ENCODE measurements at places on chromosomes 3 and 15.

DNA sequence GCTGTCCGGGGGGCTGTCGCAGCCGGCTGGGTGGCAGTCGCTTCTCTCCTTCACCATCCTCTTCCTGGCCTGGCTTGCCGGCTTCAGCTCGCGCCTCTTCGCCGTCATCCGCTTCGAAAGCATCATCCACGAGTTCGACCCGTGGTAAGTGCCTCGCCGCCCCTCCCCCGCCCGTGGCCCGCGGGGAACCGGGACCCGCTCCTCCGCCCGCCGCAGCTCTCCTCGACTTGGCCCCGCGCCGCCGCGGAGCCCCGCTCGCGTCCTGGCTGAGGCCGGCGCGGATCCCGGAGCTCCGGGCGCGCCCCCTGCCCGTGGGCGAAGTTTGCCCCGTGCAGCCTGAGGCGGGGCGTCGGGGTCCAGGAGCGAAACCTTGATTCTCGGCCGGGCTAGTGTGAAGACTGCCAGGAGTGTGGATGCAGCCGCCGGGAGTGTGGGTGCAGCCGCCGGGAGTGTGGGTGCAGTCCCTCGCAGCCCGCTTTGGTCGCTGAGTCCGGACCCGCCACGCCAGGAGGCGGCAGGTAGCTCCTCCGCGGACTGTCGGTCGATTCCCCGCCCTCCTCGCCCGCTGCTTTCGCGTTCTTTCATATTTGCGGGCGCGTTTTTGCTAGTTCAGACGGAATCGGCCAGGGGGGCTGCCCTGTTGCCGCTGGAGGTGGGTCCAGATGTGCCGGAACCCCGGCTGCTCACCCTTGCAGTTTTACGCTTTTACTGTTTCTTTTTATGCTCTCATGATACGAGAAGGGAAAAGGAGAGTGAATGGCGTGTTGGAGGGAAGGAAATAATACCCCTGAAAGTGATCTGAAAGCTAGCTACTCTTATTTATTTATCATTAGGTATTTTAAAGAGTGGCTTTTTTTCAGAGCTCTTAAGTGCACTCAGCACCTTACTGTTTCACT is 692 bp downstream of the STT3B start:
- DNase-seq: peak; percentile 45

- DNase-seq: no peak
Observed at GRCh38 chr15:90903733-90904536, 833 bp downstream of the MAN2A2 start.

GRCh38 chr15:48717458-48717857 is 71.9 kb upstream of the FBN1 start:
- DNase-seq: no peak

DNA sequence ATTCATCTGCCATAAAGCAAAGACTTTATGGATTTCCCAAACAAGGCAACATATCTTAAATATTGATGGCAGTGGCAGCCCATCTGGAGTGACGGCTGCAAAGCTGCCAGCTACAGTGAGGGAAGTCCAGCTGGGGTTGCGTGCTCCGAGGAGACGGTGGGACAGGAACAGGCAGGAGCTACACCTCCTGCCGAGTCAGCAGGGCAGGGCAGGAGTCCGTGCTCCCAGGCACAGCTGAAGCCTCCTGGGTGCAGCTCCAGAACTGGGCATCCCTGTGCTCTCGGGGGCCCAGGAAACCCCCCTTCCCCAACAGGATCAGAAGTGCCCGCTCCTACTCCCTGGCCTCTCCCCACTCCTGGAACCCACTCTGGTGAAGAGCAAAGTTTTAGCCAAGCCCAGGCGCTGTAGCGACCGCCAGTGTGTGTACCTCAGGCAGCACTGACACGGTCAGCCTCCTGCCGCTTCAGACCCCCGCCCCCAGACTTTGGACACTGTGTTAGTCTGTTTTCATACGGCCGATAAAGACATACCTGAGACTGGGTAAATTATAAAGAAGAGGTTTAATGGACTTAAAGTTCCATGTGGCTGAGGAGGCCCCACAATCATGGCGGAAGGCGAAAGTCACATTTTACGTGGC is 556.4 kb upstream of the CCDC54 start:
- DNase-seq: no peak

GRCh38 chr3:43957553-43957952 is 266.8 kb downstream of the ABHD5 start:
- DNase-seq: no peak

- no peak for DNase-seq
Observed at GRCh38 chr3:102024270-102024904, 175.1 kb downstream of the NFKBIZ start.

- no peak for DNase-seq
Observed at GRCh38 chr15:100170291-100171210, 171.2 kb downstream of the ADAMTS17 start.

GRCh38 chr15:29143293-29143692 is 126.3 kb downstream of the NSMCE3 start:
- no peak for DNase-seq

DNA sequence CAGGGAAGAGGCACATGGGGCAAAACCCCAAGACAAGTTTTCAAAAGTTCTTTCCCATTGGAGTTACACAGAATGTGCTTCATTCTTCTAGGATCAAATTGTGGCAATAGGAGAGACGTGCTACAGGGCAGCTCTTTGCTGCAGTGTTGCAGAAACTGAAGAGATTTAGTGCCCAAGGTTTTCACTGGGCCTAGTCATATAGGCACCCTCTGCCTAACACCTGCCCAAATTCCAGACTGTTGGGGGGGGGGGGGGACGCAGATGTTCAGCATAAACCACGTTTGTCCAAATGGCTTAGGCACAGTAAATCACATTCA is 346.8 kb upstream of the ZNF717 start:
- no peak for DNase-seq

DNA sequence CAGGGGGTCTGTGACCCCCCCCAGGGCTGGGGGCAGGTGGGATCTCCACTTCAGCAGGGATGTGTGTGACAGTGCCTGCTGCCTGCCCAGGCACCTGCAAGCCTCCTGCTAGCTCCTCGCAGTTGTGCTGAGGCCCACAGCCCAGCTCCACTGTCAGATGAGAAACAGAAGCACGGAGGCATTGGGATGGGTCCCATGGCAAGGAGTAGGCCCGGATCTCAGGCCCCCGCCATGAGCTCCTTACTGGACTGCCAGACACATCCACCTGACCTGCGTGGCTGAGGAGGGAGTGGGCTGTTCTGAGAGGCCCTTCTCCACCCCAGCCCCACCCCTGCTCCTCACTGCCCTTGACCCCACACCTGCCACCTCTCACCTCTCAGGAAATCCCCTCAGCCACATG is 18.2 kb upstream of the SKOR1 start:
- DNase-seq: no peak

- DNase-seq: no peak
Observed at GRCh38 chr3:11995120-11995519, 9.1 kb upstream of the SYN2 start.

DNA sequence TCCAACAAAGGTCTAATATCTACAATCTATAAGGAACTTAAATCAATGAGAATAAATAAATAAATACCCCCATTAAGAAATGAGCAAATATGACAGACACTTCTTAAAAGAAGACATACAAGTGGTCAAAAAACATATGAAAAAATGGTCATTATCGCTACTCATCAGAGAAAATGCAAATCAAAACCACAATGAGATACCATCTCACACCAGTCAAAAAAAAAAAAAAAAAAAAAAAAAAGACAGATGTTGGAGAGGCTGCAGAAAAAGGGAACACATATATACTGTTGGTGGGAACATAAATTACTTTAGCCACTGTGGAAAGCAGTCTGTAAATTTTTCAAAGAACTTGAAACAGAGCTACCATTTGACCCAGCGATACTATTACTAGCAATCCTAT is 31.6 kb upstream of the OR5H6 start:
- no peak for DNase-seq

GRCh38 chr15:42131826-42132806 is 24.3 kb downstream of the PLA2G4F start:
- no peak for DNase-seq

DNA sequence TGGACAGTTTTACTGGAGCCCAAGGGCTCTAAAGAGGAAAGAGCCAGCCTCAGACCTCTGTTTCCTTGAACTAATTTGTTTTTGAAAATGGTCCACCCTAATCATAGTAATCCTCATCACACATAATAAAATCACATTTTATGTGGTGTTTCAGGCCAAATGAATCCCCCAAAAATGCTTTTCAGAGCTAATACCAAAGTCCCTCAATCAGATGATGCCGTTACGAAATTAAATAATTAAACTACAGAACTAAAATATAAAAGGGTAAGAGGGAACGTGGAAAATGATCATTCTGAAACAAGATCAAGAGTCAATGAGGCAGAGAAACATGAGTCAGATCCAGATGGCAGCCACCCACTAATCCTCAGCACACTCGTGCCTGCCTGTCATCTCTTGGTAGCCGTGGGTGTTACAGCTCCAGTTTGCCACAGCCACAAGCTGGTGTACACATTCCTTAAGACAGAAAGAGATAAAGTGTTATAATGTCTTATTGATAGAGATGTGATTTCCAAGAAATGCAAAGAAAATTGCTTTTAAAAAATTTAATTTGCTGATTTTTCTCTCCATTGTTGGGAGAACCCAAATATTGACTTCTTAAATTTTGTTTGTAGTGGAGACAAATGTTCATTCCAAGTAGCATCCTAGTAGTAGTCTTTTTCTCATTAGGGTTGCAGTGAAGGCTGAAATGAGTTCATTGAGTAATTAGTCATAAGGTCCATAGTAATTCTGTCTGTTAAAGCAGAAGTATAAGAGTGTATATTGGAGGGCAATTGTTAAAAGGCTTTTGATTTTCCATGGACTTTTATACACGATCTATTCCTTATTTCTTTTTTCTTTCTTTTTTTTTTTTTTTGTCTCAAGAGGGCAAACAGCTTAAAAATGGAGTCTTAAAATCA is 104.2 kb downstream of the AGBL1 start:
- DNase-seq: no peak

Data from stimulated activated CD4-positive, alpha-beta T cell treated with anti-CD3 and anti-CD28 coated beads, Interleukin-15, amount 100 ng/mL, for 1 hour (primary cell).